ENCODE measurements at places on chromosomes 2 and 18.

DNA sequence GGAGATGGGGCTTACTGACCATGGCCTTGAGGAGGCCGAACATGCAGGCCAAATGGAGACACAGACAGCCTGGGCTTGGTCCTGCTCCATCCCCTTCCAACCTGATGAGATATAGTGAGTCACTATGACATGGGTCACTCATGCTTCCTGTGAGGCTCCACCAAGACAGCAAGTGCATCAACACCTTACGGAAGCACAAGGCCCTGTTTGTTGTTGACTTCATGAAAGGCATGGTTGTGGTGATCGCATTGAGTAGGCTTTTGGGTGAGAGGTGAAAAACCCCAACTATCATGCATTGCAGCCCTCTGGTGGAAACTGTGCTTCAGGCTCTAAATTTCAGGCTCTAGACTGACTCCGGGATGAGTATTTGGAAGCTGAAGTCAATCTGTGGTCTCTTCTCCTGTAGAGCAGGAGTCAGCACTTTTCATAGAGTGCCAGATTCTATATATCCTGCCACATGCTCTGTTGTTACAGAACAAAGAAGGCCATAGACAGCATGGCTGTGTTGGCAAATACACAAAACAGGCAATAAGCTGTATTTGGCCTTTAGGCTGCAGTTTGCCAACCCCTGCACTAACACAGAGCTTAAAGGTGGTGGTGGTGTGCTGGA lies 10.1 kb downstream of the IL37 start:
- DNase-seq: no peak

DNA sequence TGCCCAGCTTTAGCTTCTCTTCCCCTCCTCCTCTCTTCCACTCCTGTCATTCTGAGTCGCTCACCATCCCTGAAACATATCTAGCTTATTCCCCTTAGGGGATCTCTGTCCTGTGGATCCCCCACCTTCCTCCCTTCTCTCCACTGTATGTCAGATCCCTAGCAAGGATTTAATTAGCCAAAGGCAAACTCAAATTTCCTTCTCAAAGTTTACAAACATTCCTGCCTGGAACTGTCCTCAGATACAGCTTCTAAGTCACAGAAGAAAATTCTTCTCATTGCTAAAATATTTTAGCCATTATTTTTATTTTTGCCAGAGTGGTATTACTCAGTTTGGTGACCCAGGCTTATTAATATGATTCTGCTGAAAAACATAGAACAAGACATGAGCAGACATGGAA lies 315.3 kb downstream of the CYP26B1 start:
- DNase-seq: no peak

GRCh38 chr2:231710799-231711676 lies 2.7 kb downstream of the PTMA start:
- DNase-seq: peak; percentile 69

GRCh38 chr2:15169326-15170069 lies 391.6 kb downstream of the NBAS start:
- DNase-seq: no peak

DNA sequence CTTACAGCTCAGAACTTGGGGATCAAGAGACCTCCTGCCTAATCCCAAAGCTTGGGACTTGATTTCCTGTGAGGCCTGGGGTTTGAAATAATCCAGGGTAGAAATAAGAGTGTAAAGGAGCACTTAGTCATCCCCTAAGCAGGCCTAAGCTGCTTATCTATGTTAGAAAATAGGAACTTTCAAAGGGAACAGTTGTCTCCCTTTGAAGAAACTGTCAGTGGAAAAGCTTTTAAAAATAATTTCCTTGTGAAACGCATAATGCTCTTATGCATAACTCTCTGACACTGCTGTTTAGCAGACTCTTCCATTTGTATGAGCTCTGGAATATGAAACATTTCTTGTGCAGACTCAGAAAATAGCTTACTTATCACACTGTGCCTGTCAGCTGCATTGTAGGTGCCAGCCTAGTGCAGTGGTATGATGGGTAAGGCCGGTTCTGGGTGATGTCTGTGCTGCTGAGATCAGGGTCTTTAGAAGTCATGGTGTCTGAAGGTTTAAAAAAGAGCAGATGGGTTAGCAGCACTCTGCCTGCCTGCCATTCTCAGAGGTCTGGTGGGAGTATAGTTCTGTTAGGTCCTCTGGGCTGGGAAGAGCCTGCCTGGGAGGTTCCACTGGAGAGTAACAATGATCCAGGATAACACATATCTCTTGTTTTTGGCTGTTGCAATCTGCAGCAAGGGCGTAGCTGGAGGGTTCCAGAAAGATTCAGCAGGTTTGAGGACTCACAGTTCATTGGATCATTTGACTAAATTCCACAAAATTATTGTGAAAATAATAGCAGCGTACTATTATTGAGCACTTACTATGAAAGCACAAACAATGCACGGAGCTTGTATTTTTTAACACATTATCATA lies 283.2 kb upstream of the MEX3C start:
- DNase-seq: no peak

- DNase-seq: no peak
These were observed 23.2 kb downstream of the RPIA start for GRCh38 chr2:88714667-88715066.

DNA sequence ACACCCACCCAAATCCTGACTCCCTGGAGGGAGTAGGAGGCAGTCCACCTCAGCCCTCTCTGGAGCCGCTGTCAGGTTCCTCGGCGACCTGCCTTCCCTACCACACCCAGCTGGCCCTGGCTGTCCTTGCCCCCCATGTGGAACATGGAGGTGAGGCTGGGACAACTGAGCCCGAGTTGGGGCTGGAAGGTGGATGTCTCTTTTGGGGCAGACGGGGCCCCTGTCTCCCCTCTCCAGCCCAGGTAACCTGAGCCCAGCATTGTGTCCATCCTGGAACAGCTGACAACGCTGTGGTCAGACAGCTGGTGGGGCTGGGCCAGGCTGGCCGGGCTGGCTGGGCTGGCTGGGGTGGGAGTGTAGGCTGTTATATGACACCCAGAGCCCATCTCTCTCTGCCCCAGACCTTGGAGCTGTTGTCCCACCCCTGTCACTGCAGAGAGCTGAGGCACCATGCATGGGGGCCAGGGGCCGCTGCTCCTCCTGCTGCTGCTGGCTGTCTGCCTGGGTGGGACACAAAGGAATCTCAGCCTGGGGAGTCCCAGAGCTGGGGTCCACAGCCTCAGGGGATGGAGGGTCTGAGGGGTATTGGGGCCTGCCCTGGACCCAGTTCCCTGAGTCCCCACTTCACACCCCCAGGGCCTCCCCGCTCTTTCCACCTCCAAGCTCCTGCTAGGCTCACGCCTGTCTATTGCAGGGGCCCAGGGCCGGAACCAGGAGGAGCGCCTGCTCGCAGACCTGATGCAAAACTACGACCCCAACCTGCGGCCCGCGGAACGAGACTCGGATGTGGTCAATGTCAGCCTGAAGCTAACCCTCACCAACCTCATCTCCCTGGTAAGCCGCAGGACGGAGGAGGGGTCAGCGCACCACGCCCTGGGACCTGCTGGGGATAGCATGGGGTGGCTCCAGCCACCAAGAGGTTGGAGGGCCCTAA lies at the start of gene CHRNG:
Gene CHRNG (plus strand): TSS at position 395 of the 934 bp plus-strand sequence. CDS start 56 bp downstream, at position 451.
- no peak for DNase-seq

GRCh38 chr2:11242542-11243174 lies 87.4 kb downstream of the SLC66A3 start:
- no peak for DNase-seq

DNA sequence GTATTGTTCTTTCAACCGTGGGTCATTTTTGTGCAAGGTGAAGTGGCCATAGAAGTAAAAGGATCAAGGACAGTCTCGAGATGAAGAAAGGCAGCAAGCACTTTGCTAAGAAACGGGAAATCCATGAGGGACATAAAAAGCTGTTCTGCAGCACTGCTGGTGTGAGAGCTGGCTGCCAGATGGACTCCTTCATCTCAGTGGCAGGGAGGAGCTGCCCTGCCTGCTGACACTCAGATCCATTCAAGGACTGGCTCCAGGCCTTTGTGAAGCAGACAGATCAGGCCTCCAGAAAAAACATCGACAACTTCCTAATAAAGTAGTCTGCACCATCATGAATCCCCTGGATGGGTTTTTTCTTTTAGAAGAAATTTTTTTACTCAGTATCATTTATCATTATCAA lies 29.5 kb downstream of the RMC1 start:
- no peak for DNase-seq
